CD8-positive, alpha-beta memory T cell (primary cell): ENCODE measurements at places on chromosomes 3 and 15.
A peak's percentile ranks its signal among the peaks of the same experiment; 100 is the strongest.

- no peak for DNase-seq
Measured at GRCh38 chr3:100047455-100048141, 66.7 kb downstream of the FILIP1L start.

DNA sequence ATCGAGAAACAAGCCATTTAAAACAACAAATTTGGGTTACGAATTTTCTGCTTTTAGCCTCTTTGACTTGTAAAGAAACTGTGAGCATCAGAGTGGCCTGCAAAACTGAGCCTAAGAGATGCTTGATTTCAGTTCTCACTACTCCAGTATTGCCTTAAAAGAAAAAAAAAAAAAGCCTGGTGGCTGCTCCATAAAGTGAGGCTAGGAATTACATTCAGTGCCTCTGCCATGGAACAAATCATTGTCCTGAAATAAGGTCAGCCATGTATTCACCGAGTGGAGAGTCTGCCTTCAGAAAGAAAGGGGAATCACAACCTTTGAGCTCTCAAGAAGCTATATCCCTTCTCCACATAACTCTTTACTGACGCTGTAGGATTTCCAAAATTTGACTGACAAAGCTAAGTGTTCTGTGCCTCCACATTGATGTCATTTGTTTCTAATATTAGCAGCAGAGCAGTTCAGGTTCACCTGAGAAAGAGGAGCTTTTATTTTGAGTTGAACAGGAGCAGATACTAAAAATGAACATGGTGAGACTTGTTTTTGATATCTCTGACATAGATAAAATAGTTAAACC, 137.3 kb downstream of the SSR3 start:
- no peak for DNase-seq

DNA sequence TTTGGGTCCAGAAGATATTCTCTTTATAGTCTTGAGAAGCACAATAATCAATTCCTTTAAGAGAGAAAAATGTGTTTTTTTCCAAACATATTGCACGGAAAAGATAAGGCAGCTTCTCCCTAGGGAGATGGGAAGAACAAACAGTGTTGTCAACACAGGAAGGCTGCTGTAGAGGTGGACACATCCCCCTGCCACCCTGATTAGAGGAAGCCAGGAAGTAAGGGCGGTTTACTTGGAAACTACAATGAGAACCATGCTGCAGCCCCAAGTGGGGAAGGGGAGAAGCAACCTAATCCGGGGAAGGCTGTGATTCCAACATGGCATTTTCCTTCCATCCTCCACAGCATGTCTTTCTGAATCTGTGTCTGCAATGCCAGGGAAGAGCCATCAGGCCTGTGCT, 256.9 kb upstream of the TGFBR2 start:
- DNase-seq = no peak

DNA sequence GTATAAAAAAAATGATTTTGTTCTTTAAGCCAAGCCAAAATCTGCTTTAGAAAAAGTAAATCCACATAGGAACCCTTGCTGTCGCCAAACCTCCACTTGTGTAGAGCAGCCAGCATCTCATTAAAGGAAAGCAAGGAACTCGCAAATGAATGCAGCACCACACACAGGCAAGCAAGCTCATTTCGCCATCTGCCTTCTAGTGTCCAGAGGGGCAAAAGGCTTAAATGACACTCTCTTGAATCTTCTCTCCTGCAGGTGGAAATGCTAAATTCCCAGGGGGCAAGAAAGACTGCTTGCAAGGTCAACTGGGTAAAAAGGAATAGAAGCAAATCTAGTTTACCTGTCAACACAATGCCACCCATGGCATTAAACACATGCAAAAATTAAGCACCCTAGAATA, 2.4 kb downstream of the MB21D2 start:
- DNase-seq = no peak

GRCh38 chr15:59216911-59217310, 10.3 kb downstream of the LDHAL6B start:
- no peak for DNase-seq

- DNase-seq = no peak
Measured at GRCh38 chr15:78537266-78537905, 2.9 kb upstream of the PSMA4 start.

- DNase-seq = no peak
Measured at GRCh38 chr3:22360970-22361369, 610.0 kb upstream of the ZNF385D start.

GRCh38 chr3:61221759-61222362, 29.4 kb downstream of the FHIT start:
- no peak for DNase-seq

DNA sequence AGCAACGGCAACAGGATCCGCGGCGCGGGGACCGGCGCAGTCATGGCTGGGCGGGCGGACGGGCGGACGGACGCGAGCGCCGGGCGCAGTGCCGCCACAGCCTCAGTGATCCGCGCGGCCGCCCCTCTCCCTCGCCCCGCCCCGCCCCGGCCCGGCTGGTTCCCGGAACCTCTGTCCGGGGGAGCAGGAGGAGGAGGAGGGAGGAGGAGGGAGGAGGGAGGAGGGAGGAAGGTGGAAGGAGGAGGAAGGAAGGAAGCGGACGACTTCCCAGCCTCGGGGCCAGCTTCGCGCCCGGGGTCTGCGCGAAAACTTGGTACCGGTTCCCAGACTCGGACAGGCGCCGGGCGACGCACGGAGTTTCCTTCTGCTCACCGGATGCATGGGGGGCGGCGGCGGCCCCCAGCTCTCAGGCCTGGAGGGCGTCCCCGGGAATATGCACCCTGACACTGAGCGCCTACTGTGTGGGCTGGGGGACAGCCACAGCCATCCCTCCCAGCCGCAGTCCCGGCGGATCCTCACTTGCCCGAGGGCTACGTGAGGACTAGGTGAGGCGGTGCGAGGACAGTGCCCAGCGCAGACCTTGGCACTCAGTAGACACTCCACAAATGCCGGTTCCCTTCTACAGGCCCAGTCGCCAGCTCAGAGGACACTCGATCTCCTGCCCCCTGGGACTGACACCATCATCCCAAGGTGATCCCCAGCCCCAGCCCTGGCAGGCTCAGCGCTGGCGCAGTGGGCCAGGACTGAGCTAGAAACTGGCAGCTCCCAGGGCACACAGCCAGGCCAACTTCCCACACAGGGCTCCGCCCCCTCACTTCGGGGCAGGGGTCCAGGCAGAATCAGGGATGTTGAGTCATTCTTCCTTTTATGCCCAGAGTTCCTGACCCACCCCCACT, at the start of gene SHISA5:
TSS of gene SHISA5 (minus strand) at position 124 of the 896 bp plus-strand sequence. CDS start at position 44, 80 bp downstream.
- peak; percentile 52 for DNase-seq

DNA sequence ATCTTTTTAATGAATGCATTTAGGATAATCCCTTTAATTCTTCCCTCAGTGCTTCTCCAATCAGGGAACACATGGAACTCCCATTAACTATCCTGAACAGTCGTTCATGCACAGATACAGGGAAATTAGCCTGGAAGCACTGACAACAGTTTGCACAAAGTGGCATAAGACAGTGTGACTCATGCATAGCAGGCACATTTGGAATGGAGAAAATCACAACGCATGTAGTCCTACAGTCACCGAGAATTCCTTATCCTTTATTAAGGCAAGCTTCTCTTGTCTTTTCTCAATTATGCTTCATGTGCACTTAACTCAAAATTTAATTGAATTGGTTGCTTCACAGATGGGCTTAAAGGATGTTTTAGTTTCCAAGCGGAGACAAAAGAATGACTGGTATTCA, 155.0 kb upstream of the CRBN start:
- DNase-seq = no peak

GRCh38 chr15:41820791-41821423, 7.0 kb upstream of the JMJD7 start:
- DNase-seq = no peak
